ENCODE measurements at places on chromosomes 7 and 10.

DNA sequence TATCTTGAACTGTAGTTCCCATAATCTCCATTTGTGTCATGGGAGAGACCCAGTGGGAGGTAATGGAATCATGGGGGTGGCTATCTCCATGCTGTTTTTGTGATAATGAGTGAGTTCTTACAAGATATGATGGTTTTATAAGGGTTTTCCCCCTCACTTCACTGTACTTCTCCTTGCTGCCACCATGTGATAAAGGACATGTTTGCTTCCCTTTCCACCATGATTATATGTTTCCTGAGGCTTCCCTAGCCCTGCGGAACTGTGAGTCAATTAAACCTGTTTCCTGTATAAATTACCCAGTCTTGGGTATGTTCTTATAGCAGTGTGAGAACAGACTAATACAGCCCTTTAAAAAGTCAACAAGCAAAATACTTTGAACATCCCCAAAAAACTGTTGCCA lies 427.7 kb downstream of the HTR7 start:
- DNase-seq, result no peak

DNA sequence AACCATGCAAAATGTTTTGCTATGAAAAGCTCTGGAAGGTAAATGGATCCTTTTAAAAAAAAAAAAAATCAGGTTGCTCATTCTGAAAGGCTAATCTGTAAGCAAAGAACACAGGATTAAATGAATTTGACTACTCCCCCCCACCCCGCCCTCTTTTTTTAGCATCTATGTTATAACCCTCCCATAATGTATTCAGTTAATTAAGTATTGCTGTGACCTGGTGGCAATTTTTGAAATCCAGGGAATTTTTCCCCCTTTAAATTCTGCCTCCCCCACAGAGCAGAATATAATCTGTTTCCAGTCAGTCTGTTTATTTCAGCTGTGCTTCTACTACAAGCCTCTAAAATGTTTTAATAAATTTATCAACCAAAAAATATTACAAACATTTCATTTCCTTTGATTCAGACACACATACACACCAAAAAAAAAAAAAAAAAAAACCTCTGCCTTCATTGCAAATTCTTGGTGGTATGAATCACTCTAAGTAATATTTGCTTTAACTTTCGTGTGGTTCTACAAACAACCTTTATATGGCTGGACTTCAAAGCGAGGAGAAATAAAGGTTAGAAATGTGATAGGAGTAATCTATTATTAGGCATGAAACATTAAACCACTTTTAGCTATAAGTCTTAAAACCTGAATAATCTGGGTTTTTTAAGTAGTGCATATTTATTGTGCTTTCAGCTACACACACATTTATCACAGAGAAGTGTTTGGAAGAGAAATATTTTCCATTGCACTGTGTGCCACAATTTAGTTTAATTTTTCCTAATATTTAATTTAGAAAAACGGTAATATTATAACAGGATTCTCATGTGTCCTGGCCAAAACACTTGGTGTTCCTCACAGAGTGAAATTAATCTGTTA lies 64.4 kb upstream of the ARID5B start:
- no peak for DNase-seq

DNA sequence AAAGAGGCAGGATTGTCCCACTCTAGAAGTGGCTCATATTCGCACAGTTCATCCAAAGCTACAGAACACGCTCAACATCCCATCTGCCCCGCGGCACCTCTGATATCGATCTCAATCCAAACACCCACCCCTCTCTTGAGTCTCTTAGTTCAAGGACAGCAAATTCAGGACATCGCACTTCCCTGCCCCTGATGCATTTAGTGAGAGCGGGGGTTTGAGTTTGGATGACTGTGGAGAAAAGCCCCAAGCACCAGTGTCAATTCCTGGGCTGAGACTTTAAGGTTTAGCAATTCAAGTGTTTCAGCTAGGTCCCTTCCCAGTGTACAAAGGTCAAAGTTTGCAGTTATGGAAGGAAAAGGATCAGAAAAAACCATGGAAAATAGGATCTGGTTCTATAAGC lies 166.2 kb downstream of the LYZL1 start:
- no peak for DNase-seq

DNA sequence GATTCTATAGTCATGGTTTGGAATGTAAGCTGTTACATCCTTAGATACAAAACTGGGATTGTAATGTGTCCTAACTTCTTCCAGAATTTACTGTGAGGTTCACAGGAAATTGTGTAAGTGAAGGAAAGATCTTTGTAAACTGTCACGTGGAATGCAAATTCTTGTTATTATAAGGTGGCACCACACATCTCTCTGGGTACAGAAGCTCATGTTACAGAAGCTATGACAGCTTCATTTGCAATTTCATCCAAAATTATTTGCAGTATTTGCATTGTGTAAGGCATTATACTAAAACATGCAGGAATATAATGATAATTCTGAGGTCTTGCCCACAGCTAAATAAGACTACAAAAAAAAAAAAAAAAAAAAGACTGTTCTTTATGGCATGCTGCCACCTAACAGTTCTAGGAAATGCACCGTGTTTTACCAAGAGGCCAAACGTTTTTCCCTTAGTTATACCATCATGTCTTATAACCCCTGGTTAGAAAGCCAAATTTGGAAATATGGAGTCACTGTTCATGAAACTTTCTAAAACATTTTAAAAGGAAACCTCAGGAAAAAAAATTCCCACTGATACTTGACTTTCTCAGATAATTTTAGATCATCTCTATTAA lies 17.6 kb downstream of the MINDY3 start:
- no peak for DNase-seq

GRCh38 chr7:99469381-99470065 lies 3.2 kb upstream of the ZNF789 start:
- DNase-seq, result no peak

- DNase-seq, result no peak
These were observed 135.2 kb upstream of the PRSS1 start for GRCh38 chr7:142614116-142614515.

DNA sequence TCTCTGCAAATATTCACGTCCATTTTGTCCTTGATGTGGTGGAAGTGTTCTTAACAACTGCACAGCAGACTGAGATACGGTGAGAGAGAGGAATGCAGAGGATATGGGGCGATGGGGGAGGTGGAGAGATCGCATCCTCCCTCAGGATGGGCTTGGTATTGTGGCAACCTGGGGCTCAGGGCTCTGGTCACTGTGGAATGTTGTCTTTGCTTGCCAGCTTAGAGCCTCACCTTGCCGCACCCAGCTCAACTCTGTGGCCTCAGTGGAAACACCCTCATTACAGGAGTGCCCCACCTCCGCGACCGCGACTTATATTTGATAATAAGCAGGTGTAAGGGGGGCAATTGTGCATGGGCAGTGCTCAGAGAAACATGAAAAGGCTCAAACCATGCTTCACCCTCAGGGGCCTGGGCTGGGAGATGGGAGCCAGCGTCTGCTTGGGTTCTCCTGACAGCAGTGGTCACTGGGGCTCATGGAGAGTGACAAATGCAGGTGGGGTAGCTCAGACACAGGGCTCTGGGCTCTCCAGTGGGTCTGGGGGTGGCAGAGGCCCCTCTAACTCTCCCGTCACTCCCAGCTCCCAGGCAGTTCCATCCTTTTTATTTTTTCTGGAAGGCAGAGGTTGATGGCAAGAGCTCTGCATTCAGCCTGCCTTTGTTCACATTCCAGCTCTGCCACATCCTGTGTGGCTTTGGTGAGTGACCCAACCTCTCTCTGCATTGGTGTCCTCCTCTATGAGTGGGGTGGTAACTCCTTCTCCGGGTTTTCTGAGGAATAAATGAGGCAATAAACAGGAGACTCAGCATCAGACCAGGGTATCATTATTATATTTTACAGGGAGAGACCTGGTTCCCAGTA lies 43.1 kb upstream of the EMX2 start:
- no peak for DNase-seq

- DNase-seq, result no peak
These were observed 235.2 kb upstream of the HGF start for GRCh38 chr7:82005056-82005455.

- no peak for DNase-seq
These were observed 100.9 kb upstream of the NEBL start for GRCh38 chr10:20998036-20998435.

DNA sequence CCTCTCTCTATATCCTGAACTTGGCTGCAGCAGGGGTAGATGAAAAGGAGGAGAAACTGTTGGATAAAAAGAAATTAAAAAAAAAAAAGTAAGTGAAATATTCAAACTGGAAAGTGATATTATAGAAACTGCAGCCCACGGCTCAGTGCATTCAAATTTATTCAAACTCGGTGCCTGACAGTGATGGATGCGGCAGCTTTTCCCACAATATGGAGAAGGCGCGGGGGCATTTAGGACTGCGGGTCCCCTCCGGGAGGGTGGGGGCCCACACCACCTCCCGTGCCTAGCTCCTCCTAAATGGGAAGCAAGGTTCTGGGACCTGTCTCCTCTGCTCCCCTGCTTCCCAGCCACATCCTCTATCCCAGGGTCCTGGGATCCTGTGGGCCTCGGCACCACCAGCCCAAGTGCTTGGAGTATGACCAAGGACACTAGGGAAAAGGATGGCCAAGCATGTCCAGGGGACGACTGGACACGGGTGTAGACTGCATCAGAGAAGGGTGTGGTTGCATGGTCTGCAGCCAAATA lies 82.4 kb downstream of the HIF1AN start:
- DNase-seq, result no peak

- DNase-seq, result no peak
These were observed 108.4 kb downstream of the LYZL1 start for GRCh38 chr10:29397221-29397620.

DNA sequence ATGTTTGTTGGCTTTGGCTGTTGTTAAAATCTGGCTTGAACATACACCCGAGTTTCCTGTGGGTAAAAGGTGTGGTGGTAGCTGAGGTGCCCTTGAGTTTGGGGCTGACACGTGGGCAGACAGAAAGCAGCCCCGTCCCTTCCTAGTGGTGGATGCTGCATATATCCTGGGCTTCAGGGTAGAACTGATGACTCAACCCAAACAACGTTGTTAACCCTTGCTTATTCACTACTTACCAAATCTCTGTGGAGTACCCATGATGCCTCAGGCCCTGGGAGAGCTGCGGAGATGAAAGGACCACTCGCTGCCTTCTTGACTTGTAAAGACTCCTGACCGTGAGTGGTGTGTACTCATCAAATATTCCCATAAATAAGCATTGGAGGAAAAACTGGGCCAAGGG lies 245.1 kb downstream of the RAB11FIP2 start:
- no peak for DNase-seq

DNA sequence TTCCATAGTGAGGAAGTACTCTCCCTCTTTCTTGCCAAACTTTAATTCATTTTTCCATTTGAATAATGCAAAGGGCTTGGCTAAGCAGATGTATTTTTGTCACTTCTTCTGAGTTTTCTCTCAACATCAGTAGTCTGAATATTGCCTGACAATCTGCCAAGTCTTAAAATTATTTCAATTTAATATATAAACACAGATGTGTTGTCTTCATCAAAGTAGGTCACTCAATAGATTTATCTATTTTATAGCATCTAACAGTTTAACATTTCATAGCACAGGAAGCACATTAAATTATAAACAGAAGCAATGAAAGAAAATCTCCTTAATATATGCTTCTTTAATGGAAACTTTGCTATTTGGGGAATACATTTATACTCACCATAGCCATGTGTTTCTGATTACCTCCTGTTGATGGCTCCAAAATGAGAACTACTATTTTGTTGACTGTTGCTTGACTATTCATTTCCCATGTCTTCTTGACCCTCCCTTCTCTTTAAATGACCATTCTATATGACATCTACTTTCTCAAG lies 4.5 kb downstream of the CPED1 start:
- no peak for DNase-seq

- DNase-seq, result no peak
These were observed 323.7 kb upstream of the KLF6 start for GRCh38 chr10:4108693-4109092.

- no peak for DNase-seq
These were observed 1.1 kb upstream of the ING3 start for GRCh38 chr7:120949393-120949911.

DNA sequence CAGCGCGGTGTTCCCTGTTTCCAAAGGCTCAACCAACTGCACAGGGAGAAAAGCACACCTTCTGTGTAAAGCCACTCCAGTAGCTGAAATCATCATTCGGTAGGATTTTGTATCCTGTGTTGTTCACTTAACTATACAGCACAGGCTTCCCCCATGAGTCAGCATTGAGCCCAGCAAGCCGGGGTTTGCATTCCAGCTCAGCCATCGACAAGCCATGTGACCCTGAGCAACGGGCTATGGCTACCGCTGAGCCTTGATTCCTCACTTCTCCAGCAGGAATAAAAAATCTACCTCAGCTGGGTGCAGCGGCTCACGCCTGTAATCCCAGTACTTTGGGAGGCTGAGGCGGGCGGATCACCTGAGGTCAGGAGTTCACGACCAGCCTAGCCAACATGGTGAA lies 44.1 kb upstream of the ATP6V0A4 start:
- DNase-seq, result no peak

DNA sequence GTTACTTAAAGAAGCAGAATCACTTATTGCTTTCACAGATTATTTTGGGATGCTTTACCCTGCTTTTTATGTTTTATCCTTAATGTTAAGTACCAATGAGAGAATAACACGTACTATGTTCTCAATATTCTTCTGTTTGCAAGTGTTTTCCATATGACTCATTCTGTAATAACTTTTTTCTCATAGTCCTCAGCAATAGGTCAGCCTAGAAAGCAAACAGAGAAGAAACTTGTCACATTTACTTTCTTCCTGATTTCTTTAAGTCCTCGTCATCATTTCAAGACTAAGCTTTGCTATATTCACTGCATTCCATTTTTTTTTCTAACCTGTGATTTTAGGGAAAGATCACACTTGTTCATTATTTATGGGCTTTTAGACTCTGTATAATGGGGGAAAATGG lies 6.8 kb upstream of the AGR2 start:
- no peak for DNase-seq

GRCh38 chr10:17067376-17068264 lies 62.0 kb downstream of the CUBN start:
- no peak for DNase-seq

DNA sequence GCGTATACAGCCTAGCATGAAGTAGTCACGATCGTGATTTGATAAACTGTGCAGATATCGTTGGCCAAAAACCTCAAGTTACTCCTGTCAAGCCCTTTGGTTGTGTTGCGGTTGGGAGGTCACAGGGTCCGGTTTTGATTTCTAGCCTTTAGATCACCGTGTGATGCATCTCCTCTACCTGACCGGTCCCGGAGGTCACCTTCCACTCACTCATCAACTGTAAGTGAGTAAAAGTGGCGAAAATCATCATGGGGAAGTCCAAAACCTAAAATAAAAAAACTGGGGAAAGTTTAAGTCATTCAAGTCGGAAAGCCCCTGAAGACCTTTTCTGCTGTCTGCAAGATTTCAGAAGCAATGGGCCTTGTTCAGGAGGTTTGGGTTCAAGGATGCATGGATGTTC lies 62.8 kb downstream of the ADARB2 start:
- DNase-seq, result no peak

GRCh38 chr10:131902211-131902610 lies 1.4 kb downstream of the PPP2R2D start:
- DNase-seq, result no peak
